ENCODE measurements at places on chromosomes 7 and 10. TPM values are rescaled to one million over a fixed set of nuclear protein-coding genes. Genes with fewer than 3 reads are reported as not detected.

DNA sequence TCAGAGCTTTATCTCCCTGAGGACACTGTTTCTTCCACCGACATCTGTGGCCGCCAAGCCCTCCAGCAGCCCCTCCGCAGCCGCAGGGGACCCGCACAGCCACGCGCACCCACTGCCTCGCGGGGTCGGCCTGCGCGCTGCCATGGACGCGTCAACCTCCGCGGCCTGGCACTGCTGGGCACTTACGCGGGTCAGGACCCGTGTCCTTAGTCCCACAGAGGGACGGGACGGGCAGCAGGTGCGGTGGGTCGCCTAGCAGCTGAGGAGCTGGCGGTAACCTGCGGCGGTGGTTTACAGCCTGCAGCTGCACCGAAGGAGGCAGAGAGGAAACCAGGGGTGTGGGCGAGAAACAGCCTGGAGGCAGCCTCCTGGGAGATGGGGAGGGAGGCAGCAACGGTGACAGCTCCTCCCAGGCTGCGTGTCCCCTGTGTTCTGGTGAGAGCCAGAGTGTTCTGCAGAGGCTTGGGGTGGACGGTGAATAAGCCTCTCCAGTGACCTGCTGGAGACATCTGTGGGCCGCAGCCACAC, 61.3 kb downstream of the SEC61G start:
- no peak for DNase-seq

SMO gene
- polyA plus RNA-seq, result 111 TPM

ODAD2 gene
- 1.2 TPM for polyA plus RNA-seq

GRCh38 chr7:22799633-22800032, 23.0 kb downstream of the TOMM7 start:
- no peak for DNase-seq
